ENCODE measurements at places on chromosomes 4 and X.

- DNase-seq: no peak
These were observed 1.2 kb downstream of the RAP1GDS1 start for GRCh38 chr4:98262431-98262830.

DNA sequence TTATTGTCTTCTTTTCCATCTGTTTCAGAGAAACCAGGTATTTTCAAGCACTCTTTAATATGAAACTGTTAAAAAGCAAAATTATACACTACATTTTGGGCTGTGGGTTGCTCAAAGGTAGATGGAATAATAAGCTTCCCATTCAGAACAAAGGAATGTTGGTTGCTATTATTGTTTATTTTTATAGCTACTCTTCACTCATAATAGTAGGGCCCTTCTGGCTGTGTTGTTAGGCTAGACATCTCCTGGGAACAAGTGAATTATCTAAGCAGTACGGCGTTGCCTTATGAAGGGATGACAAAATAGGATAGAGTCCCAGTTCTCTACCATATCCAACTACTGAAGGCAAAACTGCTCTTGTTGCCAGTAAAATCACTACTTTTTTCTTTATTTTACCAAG lies 34.2 kb downstream of the TENM3 start:
- no peak for DNase-seq

DNA sequence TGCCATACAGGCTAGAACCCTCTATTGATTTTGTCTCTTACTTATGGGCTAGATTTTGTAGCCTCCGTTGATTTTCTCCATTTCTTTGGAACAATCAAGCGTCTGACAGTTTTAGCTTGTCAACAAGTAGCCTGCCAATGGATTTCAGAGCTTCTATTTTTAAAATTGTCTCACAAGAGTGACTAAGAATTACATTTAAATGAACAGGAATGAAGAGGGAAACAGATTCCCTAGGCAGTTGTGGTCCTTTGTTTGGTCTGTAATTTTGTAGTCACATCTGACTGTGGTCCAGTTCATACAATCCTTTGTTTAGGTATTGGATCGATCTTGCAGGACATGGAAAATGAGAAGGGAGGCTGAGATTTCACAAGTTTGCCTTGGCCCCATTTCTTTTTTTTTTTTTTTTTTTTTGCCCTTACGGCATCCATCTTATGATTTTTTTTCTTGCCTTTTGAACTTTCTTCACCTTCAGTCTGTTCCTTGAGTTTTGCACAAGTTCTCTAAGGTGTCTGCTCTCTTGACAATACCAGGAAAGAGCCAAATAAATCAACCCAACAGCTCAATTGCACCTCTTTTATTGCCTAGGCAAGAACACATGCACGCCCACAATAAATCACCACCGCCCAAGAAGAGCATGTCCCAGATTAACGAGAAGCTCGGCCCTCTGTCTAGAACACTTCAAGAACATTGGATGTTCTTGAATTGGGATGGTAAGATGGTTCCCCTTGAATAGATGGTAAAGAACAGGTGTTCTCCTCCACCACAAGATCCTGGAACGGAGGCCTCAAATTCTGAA lies 86.5 kb upstream of the EGFL6 start:
- DNase-seq: no peak

GRCh38 chr4:1207157-1207470 lies 34.7 kb upstream of the SPON2 start:
- DNase-seq: no peak

GRCh38 chr4:77805840-77806239 lies 13.3 kb downstream of the CNOT6L start:
- no peak for DNase-seq

GRCh38 chr4:48126621-48127020 lies 7.4 kb downstream of the TXK start:
- no peak for DNase-seq

DNA sequence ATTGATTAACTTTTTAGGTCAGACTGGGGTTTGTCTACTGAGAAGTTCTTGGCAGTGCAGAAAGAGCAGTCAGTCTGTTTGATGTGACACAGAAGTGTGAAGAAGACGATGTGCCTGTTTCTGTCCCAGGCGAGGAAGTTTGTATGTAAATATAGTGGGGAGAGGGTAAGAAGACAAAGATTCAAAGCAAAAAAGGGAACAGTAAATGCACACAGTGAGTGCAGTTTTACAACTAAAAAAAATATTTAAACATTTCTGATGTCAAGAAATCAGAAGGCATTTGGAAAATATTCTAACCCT lies 264.9 kb downstream of the RAPGEF2 start:
- DNase-seq: no peak

Data from HT1080 (cell line).